MM.1S (cell line): ENCODE measurements at places on chromosomes 6 and 20.

DNA sequence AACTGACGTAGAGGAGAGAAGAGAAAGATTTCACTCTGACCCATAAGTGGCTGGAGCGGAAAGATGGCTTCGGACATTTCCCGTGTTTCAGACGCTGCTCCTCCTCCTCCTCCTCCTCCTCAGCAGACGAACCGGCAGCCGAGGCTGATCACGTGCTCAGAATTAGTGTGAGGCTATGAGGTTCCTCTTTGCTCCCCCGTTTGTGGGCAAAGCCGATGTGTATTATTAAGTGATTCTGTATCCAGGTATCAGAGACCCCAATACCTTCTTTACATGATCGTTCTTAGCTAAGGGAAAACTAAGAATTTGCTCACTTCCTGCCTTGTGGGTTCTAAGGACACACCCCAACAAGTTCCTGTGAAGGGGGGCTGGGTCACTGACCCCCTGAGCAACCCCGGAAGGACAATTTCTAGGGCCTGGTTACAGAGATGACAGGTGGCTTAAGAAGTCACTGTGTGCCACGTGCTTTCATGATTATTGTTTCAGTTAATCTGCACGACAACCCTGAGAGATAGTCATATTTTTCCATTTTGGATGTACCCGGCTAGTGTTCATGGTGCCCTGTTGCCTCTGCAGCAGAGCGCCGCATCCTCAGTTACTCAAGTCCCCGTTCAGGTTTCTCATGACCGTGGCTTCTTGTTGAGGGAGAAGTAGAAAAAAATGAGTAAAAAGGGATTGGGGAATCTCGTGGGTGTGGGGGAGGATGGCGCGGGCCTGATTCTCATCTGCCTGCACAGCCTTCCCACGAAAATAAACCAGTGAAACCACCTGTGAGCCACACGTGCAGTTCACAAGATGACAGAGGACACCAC, 671.8 kb downstream of the QKI start:
- no peak for DNase-seq

DNA sequence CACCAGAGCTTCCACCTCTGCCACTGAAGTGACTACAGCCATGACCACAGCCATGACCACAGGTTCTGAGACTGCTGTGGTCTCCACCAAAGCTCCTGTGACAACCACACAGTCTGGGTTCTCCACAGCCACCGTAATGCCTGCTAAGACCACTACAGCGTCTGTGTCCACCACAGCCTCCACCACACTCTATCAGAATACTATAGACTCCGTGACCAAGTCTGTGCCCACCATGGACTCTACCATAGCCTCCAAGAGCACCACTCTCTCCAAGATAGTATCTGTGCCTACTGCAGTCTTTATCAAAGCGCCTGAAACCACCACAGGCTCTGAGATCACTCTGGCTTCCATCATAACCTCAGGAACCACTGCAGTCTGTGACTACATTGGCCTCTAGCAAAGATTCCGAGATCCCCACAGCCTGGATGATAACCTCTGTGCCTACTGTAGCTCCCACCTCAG, 18.3 kb upstream of the MUC21 start:
- DNase-seq: no peak

DNA sequence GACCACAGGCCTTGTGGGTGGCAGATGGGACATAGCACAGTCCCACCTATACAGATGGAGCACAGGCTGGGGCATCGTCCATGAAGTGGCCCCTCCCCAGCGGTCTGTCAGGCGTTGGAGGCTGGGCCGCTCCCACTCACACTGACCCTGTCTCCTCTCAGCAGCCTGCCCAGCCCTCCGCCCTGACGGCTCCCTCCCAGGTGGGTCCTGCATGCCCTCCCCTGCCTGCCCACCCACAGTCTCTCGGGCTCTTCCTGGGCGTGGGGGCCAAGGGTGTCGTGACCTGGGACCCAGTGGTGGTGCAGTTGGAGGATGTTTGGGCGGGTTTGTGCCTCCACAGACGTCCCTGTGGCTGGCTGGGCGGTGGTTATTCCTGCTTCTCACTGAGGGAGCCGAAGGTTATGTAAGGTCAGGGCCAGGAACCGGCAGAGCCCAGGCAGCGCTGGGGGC, 22.3 kb downstream of the COL20A1 start:
- no peak for DNase-seq

DNA sequence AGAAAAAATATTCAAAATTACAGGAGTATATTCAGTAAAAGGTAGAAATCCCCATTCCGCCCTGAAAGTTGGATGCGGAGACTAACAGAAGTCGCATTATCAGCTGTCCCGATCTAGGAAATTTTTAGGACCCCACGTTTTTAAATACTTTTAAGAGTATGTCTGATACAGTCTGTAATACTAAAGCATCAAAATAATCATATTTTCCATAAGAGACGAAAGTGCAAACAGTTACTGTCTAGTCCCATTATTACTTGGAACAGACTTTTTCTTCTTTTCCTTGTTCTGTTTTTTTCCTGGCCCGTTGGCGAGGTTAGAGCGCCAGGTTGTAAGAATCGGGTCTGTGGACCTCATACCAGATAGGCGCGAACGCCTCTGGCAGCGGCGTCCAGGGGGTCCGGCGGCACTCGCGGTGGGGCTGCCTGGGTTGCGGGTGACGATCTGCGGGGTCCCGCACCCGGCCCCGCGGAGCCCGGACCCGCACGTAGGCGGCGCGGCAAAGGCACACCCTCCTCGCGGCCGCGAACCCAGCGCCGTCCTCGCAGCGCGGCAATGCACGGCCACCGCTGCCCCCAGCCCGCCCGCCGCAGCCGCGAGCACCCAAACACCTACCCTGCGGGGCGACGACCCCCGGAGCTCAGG, 460 bp downstream of the PLAGL1 start:
- DNase-seq: no peak

- no peak for DNase-seq
Measured at GRCh38 chr20:47770935-47771334, 14.3 kb downstream of the SULF2 start.

DNA sequence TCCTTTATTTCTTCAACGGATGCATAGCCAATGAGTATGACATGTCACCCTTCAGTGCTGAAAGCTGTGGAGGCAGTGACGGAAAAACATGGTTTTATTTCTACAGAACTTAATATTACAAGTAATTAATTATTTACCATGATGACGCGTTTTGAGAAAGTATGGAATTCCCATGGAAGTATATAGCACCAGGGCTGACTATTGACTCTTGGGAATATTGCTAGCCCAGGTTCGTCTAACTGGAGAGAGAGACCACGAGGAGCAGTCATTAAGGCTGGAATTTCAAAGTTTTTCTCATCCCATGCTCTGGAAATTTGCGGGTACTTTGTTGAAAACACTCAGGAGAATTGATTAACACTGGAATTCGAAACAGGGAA, 155.2 kb upstream of the PRSS16 start:
- DNase-seq: no peak
